Stimulated activated CD4-positive, alpha-beta T cell treated with anti-CD3 and anti-CD28 coated beads, Interleukin-1b, Interleukin-23, amount 100 ng/mL, for 1 hour (primary cell): ENCODE measurements at places on chromosomes 6 and 20.
A peak's percentile ranks its signal among the peaks of the same experiment; 100 is the strongest.

GRCh38 chr6:30380464-30380863 lies 35.5 kb downstream of the RPP21 start:
- DNase-seq = no peak

DNA sequence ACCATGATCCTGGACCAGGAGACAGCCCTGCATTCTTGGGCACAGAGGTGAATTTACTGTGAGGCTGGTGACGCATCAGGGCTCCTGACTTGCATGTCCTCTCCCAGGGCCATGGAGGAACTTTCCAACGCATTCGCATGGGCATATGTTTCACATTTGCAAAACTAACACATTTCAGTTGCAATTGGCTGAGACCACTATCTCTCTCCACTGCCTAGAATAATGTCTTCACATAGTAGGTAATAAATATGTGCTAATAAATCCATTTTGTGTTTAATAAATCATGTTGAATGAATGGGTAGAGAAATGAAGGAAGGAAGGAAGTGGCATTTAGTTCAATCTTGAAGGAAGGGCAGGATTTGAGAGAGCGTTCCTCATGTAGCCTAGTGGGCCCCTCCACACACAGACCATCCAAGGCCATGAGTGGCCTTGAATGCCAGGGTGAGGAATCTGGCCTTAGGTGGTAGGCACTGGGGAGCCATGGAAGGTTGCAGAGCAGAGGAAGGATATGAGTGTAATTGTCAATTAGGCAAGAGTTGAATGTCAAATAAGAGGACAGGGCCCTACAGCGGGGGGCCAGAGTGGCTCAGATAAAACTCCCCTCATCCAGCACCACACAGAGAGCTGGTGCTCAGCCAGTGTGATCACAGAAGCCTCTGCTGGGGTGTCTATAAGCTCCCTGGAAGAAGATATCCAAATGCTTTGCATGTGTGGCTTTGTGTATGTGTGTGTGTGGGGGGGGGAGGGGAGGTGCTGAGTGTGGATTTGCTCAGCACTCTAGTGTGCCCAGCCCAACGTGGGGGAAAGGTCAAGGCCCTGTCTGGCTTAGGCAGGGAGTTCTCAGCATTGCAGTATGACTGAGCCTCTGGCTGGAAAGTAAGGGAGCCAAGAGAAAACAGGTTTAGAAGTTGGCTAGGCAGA lies 30.9 kb upstream of the CCN5 start:
- no peak for DNase-seq

DNA sequence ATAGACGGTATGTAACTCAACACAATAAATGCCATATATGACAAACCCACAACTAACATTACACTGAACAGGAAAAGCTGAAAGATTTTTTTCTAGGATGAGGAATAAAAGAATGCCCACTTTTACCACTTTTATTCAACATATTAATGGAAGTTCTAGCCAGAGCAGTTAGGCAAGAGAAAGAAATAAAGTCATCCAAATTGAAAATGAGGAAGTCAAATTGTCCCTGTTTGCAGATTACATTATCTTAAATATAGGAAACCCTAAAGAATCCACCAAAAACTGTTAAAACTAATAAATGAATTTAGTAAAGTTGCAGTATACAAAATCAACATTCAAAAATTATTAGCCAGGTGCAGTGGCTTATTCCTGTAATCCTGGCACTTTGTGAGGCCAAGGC lies 24.6 kb upstream of the ADGB start:
- no peak for DNase-seq

- no peak for DNase-seq
Observed at GRCh38 chr6:39904946-39905639, 29.2 kb downstream of the MOCS1 start.

GRCh38 chr6:112233847-112234246 lies 20.5 kb downstream of the LAMA4 start:
- no peak for DNase-seq

DNA sequence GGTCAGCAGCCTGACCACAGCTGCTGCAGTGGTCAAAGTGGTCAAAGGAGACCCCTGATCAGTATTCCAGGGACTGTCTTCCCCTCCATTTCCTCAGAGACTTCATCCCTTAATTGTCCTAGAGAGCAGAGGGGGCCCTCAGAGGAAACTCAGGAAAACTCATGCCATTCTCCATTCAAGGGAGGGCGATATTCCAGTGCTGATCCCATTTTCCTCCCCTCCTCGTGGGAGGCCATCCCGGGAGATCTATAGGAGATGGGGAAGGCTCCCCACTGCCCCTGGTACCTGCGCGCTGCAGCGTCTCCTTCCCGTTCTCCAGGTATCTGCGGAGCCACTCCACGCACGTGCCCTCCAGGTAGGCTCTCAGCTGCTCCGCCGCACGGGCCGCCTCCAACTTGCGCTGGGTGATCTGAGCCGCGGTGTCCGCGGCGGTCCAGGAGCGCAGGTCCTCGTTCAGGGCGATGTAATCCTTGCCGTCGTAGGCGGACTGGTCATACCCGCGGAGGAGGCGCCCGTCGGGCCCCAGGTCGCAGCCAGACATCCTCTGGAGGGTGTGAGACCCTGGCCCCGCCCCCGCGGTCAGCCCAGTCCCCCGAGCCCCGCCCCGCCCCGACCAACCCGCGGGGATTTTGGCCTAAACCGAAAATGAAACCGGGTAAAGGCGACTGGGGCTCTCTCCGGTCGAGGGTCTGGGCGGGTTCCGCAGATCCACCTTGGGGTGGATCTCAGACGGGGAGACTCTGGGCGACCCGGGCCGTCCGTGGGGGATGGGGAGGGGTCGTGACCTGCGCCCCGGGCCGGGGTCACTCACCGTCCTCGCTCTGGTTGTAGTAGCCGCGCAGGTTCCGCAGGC lies 878 bp downstream of the HLA-C start:
- peak; percentile 40 for DNase-seq

DNA sequence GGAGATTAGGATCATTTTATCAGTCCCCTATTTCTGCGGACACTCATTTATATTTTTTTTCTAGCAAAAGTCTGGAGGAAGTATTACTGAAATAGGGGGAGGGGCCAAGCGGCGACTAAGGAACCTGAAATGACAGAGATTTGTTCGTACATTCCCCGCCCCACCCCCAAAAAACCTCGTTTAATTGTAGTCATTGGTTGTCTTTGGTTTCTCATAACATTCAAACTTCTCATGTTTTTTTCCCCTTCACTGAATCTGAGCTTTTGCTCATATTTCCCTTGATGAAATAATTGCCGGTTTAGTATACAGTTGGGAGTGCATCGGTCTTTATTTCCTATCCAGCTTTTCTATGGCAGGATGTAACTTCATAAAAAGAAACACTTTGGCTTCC lies 768 bp upstream of the FYN start:
- DNase-seq = peak; percentile 46
